Esophagus squamous epithelium (tissue), 5 donors: ENCODE measurements at places on chromosomes 5 and 9.

DNA sequence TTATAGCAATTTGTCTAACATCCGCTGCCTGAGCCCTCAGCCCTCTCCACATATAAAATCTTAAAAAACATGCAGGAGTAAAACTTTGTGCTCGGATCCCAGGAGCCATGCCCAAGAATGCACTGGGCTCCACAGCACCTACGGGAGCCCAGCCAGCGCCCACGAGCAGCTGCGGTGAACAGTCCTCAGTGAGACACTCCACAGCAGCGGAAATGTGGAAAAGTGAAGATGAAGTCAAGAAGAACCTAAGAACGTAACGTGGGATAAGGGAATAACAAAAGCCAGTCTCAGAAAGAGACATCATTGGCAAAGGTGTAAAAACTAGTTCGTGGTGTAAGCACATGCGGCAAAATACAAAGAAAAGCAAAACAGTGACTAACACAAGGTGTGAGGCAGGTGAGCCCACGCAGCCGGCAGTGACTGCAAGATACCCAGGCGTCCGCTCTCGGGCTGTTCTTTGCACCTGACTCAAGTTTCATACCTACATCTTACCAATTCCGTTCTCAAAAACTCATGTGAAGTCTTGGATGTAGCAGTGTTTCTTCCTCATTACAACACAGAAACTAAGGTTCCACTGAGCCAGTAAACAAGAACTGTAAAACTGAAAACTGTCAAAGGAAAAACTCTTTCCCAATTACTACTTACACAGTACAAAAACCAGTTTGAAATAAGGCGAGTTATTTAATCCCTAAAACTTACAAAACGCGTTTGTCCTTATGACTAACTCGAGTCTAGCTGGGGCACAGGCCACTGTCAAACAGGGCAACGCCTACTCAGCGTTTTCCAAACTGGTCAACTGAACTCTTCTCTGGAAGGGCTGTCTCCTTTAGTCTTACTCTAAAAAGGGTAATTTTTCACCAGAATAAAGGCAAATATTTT lies 1.7 kb downstream of the CAMSAP1 start:
- no peak for DNase-seq

DNA sequence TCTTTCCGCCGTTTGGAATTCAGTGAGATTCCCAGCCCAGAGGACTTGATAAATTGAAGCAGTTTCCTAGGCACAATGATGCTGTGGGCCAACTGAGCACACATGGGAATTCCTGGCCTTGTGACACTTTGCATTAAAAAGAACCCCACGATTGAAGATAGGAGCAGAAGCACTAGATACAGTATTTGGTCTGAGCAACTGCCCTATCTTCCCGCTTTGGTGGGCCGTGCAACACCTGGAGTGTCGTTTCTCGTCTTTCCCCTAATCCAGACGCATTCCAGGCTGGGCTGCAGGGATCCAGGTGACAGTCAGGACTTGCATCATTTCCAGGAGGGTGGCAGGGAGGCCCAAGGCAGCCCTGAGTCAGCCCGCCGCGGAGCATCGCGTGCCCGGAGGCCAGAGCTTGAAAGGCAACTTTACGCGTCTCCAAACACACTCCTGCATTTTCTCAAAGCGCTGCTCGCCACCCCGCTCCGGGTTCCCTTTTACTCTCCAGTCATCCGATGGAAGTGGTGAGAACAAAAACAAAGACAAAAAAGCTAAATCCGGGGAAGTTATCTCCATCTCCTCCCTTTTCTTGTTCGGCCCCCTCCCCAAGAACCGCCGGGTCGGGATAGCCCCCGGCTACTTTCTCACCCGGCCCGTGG lies 753 bp upstream of the STC2 start:
- no peak for DNase-seq

- DNase-seq, result no peak
These were observed 367.3 kb upstream of the PAPPA start for GRCh38 chr9:115786321-115786720.

GRCh38 chr9:32326146-32326545 lies 58.3 kb upstream of the ACO1 start:
- no peak for DNase-seq

DNA sequence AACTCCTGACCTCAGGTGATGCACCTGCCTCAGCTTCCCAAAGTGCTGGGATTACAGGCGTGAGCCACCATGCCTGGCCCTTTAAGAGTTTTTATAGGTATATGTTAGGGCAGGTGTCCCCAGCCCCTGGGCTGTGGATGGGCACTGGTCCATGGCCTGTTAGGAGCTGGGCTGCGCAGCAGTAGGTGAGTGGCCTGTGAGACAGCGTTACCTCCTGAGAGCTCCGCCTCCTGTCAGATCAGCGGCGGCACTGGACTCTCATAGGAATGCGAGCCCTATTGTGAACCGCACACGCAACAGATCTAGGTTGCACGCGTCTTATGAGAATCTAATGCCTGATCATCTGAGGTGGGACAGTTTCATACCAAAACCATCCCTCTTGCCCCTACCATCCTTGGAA lies 173.4 kb downstream of the GOLPH3 start:
- no peak for DNase-seq

DNA sequence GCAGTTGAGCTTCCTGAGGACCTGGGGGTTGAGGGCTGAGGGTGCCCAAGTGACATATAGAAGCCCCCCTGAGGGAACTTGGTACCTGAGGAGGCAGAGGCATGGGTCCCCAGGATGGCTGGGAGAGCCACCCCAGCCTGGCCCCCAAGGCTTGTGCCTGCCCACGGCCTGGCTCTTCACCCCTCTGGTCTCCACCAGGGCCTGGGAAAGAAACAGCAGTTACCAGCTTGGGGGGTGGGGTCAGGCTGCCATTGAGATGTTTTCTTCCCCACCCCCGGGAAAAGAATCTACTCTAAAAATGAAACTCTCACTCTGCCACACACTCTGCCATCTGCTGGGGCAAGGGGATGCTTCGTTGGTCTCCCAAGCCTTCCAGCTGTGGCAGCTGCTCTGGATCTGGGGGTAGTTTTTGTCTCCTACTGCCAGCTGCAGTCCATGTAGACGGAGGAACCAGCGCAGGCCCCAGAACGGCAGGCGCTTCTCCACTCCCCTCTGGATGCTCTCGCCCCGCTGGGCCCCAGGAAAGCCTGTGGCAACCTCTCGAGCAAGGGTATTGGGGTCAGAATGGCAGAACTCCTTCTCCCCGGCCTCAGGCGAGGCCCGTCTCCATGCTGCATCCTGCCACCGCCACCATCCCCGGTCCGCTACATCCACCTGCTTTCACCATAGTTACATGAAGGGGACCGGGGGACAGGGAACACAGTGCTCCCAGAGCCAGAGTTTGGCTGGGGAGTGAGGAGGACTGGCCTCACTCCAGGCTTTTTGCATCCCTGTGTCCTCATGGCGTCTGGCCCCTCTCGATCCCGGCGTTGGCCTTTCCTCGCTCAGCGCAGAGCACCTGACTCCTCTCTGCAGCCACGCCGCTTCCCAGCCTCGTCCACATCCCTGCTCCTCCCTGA lies 123.5 kb downstream of the DAB2IP start:
- DNase-seq, result no peak

DNA sequence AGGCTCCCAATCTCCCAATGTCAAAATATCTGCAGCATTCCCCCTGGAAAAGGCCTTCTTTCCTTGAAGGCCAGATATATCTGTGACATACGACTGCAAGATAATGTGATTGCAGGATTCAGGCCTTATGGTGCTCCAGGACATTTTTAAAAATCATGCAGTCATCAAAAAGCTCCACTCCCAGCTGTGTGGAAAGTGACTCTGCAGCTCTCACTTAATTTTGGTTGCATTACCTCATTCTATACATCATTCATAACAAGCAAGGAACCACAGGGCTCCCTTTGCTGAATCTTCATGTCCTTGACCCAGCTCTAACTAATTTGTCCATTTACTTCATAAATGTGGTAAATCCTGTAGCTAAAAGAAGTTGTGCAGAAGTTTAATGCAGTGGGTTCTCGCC lies 386.2 kb upstream of the SLC30A5 start:
- DNase-seq, result no peak

GRCh38 chr9:74985041-74985440 lies 32.3 kb upstream of the C9orf40 start:
- no peak for DNase-seq

GRCh38 chr9:113219186-113219936 lies 1.7 kb downstream of the FKBP15 start:
- no peak for DNase-seq

DNA sequence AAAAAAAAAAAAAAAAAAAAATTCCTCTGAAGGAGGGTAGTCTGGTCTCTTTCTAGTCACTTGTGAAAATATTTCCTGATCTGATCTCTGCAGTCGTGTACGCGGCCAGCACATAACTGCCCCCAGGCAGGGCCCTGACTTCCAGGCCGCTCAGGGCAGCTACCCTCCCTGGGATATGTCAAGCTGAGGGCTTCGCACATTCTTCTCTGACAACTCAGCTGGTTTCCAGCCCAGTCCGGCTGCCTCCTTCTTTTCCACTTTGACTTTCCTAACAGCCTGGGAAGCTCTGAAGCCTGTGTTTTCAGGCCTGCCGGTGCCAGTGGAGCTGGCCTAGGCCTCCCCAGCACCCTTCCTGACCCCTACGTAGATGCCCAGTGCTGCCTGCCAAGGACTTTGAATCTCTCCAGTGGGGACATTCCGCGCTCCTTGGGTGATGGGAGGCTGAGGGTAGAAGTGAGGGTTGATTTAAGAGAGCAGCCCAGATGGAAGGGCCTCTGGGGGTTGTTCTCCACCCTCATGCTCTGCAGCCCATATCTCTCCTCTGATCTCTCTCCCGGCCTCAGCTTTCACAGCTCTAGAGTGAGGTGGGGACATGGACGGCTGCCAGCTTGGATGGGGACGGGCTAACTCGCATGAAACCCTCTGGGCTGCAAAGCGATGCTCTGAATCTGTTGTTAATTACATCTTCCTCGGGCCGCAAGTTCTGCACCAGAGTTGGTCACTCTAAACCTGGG lies 20.7 kb downstream of the COL5A1 start:
- no peak for DNase-seq

DNA sequence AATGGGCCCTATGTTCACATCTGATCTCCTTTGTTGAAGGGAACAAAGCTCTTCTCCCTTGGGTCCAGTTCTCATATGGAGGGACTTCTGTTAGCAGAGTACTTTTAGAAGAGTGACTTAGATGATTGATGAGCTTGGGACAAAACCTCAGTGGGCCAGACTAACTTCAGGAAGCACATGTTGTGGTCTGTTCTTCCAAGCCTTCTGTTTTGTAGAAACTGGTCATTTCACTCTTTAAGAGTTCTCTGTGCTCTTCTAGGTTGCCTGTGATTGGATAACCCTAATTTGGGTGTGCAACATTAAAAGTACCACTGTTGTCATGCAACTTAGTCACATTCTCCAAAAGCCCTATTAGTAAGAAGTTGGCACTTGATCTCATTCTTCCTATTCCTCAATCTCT lies 183.5 kb upstream of the ACO1 start:
- no peak for DNase-seq

DNA sequence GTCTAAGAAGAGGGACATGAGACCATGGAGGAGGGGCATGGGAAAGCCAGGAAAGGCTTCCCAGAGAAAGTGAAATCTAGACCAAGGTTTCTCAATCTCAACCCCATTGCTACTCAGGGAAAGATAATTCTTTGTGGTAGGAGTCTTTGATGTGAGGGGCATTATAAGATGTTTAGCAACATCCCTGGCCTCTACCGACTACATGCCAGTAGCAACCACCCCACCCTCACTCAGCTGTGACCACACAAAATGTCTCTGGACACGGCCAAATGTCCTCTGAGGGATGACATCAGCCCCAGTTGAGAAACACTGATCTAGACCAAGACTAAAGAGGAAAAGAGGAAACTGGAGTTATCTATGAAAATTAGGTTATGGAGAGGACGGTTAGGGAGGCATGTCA lies 298.5 kb upstream of the KIF2A start:
- DNase-seq, result no peak

DNA sequence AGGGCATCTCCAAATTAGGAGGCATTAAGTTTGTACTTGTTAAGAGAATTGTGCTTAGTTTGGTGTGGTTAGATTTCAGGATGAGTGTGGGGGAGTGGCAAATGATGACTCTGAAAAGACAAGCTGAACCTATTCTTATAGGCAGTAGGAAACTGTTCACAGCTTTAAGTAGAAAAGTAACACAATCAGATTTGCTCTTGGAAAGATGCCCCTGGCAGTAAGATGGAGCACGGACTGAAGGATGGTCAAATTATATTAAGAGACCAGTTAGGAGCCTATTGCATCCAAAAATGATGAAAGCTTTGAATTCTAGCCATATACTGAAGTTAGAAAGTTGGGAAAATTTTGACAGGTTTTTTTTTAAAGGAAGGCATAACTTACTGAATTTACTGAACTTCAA lies 254.2 kb upstream of the MEF2C start:
- DNase-seq, result no peak
